CD4-positive, CD25-positive, alpha-beta regulatory T cell (primary cell): ENCODE measurements at places on chromosomes 5 and 9. TPM values are rescaled to one million over a fixed set of nuclear protein-coding genes. Genes with fewer than 3 reads are reported as not detected.

Gene WDR31
- 0.32 TPM for polyA plus RNA-seq

DNA sequence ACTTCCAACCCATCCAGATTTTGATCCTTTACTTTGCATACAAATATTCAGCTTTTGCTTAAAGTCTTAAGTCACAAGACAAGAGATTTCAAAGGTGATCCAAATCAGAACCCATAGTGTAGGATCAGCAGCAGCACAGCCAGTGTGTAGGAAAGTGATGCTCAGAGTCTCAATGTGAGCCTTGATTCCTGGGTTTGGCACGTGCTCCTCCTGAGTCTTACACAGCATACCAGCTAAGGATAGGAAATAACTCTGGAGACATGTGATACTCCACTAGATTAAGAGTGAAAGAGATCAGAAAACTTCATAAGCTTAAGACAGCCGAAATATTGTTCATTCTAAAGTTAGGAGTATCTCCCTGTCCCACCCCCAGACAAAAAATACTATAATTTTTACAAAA lies 344.9 kb downstream of the SEMA5A start:
- no peaks in the 10 kb centered on the region for H3K36me3 ChIP-seq
- no peak for DNase-seq
- H3K4me1 ChIP-seq, result no peaks in the 10 kb centered on the region
- H3K27ac ChIP-seq, result no peak overlapping the region
- H3K4me3 ChIP-seq, result no peak overlapping the region

- no peak overlapping the region for H3K27ac ChIP-seq
- no peak for DNase-seq
- no peaks in the 10 kb centered on the region for H3K4me1 ChIP-seq
- H3K36me3 ChIP-seq, result no peaks in the 10 kb centered on the region
- H3K27me3 ChIP-seq, result peaks cover 10% of the 10 kb centered on the region
- H3K4me3 ChIP-seq, result no peak overlapping the region
Observed at GRCh38 chr5:66810848-66811261, 214.7 kb downstream of the MAST4 start.

- DNase-seq, result no peak
- H3K27me3 ChIP-seq, result no peaks in the 10 kb centered on the region
- no peak overlapping the region for H3K27ac ChIP-seq
- no peaks in the 10 kb centered on the region for H3K4me1 ChIP-seq
- no peak overlapping the region for H3K4me3 ChIP-seq
Observed at GRCh38 chr9:12667892-12668291, 25.3 kb upstream of the TYRP1 start.

DNA sequence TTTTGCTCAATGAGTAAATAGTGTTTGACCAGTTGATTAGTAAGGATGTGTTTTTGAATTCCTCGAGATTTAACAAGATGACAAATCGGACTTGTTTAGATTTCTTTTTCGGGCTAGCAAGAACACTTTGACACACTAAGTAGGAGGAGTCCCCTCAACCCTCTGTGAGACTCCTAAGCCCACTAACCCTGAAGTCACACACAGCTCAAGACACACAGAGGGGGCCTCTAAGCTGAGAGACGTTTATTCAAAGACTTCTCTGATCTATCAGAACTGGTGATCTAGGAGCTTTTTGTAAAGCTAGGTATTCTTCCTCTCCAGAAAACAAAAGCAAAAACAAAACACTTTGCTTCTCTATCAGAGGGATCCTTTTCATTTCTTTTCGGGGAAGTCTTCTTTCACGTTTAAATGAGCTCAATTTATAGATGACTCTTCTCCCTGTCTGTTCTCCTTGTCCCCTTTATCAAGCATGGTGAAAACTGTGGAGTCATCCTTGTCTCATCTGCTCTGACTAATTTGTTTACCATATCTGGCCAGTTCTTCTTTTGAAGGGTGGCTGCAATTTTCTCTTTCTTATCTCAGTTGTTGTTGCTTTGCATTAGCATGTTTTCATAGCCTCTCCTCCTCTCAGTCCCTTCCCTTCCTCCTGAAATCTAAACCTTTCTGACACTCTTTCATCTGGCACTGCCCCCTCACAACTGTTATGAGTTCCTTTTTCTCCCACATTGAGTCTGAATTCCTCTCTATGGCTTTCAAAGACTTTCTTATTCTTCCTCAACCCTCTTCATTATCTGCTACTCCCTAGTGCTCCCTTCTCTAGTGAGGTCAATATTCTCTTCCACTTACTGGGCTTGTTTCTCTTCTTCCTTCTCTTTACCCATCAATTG lies 68.5 kb upstream of the RAI14 start:
- peaks cover 5% of the 10 kb centered on the region for H3K27me3 ChIP-seq
- no peak overlapping the region for H3K4me3 ChIP-seq
- no peaks in the 10 kb centered on the region for H3K4me1 ChIP-seq
- DNase-seq, result no peak
- H3K36me3 ChIP-seq, result no peaks in the 10 kb centered on the region

GRCh38 chr9:114828303-114828650 lies 22.4 kb upstream of the TNFSF15 start:
- H3K4me3 ChIP-seq, result no peak overlapping the region
- H3K4me1 ChIP-seq, result no peaks in the 10 kb centered on the region
- no peak for DNase-seq
- no peak overlapping the region for H3K27ac ChIP-seq
- H3K36me3 ChIP-seq, result no peaks in the 10 kb centered on the region

DNA sequence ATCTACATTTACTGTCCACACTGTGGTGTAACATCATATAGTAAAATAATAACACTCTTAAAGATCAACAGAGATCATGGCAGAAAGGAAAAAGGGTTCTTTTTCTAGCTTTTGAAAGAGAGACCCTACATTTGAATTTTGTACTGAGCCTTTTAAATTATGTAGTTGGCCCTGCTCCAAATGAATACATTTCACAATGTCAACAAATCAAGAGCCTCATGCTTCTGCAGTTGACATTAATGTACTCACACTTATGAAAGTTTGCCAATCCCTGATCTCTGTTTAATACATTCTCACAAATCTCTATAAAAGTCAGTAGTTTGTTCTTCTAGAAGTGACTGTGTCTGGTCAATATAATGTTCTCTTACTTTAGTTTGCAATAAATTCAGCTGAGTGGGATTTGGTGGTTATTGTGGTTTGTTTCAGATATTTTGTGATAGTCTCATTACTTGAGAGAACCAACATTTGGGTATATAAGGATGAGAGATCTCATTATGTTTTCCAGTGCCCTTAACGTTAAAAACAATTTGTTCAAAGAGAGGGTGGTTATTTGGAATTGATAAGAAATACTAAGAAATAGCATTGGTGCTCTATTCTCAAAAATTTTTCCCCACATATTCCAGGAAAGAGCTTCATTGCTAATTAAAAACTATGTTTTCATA lies 277.8 kb upstream of the FTMT start:
- no peak for DNase-seq
- H3K27me3 ChIP-seq, result no peaks in the 10 kb centered on the region
- H3K4me1 ChIP-seq, result no peaks in the 10 kb centered on the region
- H3K36me3 ChIP-seq, result no peaks in the 10 kb centered on the region
- H3K27ac ChIP-seq, result no peak overlapping the region

- no peak overlapping the region for H3K27ac ChIP-seq
- H3K4me1 ChIP-seq, result no peaks in the 10 kb centered on the region
Observed at GRCh38 chr5:168969326-168969886, 331.5 kb downstream of the SLIT3 start.

Gene PRR7
- 12.6 TPM for polyA plus RNA-seq

- no peak overlapping the region for H3K27ac ChIP-seq
- no peak for DNase-seq
- H3K4me3 ChIP-seq, result no peak overlapping the region
Observed at GRCh38 chr9:34576597-34577399, 12.7 kb downstream of the CNTFR start.

GRCh38 chr9:23638011-23638410 lies 188.0 kb downstream of the ELAVL2 start:
- no peak overlapping the region for H3K27ac ChIP-seq
- no peaks in the 10 kb centered on the region for H3K36me3 ChIP-seq
- H3K27me3 ChIP-seq, result no peaks in the 10 kb centered on the region
- H3K4me1 ChIP-seq, result no peaks in the 10 kb centered on the region

DNA sequence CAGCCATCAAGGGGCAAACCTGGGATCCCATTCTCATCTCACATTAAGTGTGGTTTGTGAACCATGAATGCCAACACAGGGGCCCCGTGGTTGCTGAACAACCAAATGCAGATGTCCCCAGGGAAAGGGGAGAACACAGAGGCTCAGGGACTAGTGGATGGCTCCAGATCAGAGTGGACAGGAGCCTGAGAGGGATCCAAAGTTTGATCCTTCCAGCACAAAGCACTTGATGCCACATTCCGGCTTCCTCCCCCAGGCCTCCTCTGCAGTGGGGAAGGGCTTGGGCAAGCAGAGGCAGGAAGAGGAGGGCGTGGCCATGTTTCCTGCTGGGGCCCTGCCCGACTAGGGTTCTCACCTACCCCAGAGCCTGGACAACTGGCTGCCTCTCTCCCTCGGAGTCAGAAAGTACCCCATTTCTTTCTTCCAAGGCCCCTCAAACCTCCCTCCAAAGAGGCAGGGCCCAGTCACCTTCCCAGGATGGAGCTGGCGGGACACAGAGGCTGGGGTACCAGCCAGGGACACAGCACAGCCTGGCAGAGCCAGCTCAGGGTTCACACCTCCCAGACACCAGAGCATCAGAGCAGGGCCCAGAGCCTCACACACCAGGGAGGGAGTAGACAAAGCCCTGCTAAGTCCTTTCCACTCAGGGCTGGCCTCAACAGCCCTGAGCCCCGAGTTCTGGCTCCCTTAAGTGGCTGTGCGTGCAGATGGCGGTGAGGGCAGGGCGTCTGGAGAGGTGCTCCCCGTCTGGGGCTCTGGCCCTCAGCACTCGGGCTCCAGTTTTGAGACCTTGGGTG lies 4.3 kb upstream of the RNF44 start:
- H3K27me3 ChIP-seq, result no peaks in the 10 kb centered on the region
- H3K36me3 ChIP-seq, result no peaks in the 10 kb centered on the region
- H3K27ac ChIP-seq, result peak overlapping the region; percentile 89
- DNase-seq, result peak; percentile 65

Gene DRD1
- not detected for polyA plus RNA-seq

GRCh38 chr5:69006030-69006429 lies 87.8 kb upstream of the SLC30A5 start:
- no peak overlapping the region for H3K4me3 ChIP-seq
- H3K36me3 ChIP-seq, result no peaks in the 10 kb centered on the region
- H3K4me1 ChIP-seq, result no peaks in the 10 kb centered on the region
- no peak for DNase-seq
- no peak overlapping the region for H3K27ac ChIP-seq

DNA sequence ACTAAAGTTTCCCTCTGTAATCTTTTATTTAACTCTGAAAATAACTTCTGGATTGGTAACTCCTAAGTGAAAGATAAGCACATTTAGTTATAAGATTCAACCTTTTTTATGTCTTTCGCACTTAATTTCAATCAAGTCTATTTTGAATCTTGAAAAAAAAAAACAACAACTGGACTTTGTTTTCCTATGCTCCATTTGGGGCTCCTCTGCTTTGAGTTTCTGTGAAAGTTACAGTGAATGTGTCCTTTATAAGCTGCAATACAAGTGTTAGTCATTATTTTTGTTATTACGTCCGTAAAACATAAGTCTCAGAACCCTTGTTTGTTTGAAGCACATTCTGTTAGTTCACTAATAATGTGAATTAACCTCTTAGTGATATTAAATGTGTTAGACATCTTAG lies 276.8 kb downstream of the ADAMTS6 start:
- no peak overlapping the region for H3K27ac ChIP-seq
- no peaks in the 10 kb centered on the region for H3K4me1 ChIP-seq
- no peak overlapping the region for H3K4me3 ChIP-seq
- no peak for DNase-seq
- H3K36me3 ChIP-seq, result no peaks in the 10 kb centered on the region

Gene DMRT3
- polyA plus RNA-seq, result not detected

GRCh38 chr5:4093970-4094369 lies 498.3 kb downstream of the IRX1 start:
- no peak for DNase-seq
- H3K27me3 ChIP-seq, result no peaks in the 10 kb centered on the region
- H3K27ac ChIP-seq, result no peak overlapping the region

Gene PCDHGA6
- polyA plus RNA-seq, result not detected

Gene PAX5
- polyA plus RNA-seq, result 0.15 TPM

DNA sequence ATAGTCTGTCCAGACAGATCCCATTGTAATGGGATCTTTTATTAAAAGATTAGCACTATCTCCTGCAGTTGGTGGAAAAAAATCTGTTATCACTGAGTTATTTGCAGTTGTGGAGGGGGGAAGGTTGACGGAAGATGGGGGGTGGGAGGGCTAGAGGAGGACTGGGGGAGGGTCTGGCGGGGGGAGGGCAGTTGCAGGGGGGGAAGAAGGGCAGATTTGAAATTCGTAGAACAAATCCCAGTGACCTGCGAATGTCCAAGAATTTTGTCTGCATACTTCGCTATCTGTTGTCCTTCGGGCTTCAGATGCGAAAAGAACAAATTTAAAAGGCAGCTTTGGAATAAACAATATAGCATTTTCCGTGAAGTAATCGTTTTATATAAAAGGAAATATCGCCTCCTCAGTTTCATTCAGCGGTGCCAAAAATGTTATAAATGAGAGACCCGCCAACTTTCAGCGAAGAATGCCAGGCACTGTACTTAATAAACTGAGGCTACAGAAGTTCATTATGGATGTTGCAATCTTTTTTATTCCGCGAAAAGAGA lies 1.3 kb upstream of the FST start:
- H3K4me3 ChIP-seq, result peak overlapping the region; percentile 68
- no peak overlapping the region for H3K27ac ChIP-seq
- no peak for DNase-seq

GRCh38 chr9:120916588-120916987 lies 10.0 kb downstream of the TRAF1 start:
- H3K4me3 ChIP-seq, result peak overlapping the region; percentile 96
- H3K36me3 ChIP-seq, result peaks cover 78% of the 10 kb centered on the region
- peak overlapping the region; percentile 99 for H3K27ac ChIP-seq

Gene LRRC26
- not detected for polyA plus RNA-seq

Gene DBH
- not detected for polyA plus RNA-seq

DNA sequence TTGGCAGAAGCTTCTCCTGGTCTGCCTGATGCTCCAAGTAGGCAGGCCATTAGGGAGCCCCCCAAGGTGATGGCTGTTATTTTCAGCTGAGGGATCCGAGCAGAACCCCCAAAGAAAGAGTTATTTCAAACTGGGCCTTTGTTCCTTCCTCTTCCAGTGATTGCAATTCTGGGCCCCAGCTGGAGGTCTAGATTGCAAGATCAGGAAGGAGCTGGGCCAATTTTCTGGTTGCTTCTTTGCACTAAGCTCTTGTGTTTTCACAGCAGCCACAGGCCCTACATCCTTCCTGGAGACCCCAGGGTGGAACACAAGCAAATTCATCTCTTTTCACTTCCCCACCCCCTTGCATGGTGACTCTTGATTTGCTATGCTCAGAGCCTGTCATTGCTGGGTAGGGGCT lies 215.0 kb downstream of the SEMA6A start:
- H3K4me3 ChIP-seq, result no peak overlapping the region
- no peak for DNase-seq
- no peaks in the 10 kb centered on the region for H3K36me3 ChIP-seq
- no peaks in the 10 kb centered on the region for H3K4me1 ChIP-seq

Gene FAT2
- not detected for polyA plus RNA-seq

GRCh38 chr9:123527981-123528380 lies 172.0 kb downstream of the CRB2 start:
- DNase-seq, result no peak
- no peaks in the 10 kb centered on the region for H3K27me3 ChIP-seq
- H3K4me3 ChIP-seq, result no peak overlapping the region
- no peaks in the 10 kb centered on the region for H3K36me3 ChIP-seq

Gene SARDH
- polyA plus RNA-seq, result 7.9 TPM

GRCh38 chr9:94624629-94625028 lies 14.7 kb downstream of the FBP1 start:
- no peak for DNase-seq
- H3K36me3 ChIP-seq, result no peaks in the 10 kb centered on the region
- H3K27ac ChIP-seq, result no peak overlapping the region
- no peaks in the 10 kb centered on the region for H3K27me3 ChIP-seq

Gene FUBP3
- polyA plus RNA-seq, result 21.9 TPM
